ENCODE measurements at places on chromosomes 1 and 21.

DNA sequence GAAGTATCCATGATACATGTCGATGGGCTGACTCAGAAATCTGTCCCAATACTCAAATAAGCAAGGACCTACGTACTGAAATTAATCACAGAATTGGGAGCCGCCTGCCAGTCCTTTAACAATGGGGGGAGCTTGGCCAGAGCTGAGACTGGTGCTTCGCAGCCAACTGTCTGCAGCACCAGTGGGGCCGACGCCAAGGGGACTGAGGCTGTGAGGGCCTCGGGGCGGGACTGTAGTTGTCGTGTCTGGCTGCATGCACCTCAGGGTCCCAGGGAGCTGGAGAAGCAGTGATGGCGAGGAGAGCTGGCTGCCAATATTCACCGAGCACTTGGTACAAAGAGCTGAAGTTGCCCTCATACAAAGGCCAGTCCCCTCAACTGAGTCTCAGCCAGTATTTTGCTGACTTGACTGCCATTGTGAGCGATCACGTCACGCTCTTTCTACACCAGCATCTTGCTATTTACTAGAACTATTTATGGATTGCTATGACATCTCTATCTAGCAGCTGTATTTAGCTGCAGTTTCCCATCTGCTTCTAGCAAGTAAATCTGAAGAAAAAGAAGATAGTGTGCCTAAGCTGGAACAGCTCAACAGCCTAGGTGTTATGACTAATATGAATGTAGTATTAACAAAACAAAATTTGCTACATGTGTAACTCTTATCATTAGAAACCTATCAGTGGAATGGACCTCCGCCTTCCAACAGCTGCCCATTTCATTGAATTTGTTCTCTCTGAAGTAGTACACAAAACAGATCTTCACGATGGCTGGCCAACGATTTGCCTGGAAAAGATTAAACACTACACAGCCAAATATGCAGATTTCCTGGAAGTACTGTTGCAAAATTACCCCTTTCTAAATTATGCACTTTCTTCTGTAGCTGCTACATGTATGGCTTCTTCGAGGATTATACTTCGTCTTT is 29.1 kb downstream of the EVI5 start:
- DNase-seq = peak; percentile 21

GRCh38 chr1:1978108-1978507 is 25.5 kb downstream of the CFAP74 start:
- no peak for DNase-seq

DNA sequence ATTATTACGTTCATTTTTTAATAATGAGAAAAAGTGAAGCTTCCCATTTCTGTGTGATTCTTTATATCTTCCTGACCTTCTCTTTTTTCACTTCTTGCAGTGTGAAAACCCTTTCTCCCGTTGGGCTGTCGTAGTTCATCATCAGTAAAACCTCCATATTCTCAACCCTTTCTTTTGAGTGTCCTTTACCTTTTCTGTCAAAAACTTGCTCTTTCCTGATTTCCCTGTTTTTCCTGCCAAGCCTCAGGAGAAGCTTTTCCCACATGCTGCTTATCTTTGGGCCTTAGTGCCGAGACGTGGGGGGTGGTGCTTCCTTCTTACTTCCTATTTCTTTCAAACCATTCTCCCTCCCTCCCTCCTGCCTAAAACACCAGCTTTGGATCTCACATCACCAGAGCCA is 46.1 kb downstream of the UCK2 start:
- DNase-seq = no peak

- DNase-seq = no peak
These were observed 67.2 kb upstream of the RUNX3 start for GRCh38 chr1:24996983-24997893.

DNA sequence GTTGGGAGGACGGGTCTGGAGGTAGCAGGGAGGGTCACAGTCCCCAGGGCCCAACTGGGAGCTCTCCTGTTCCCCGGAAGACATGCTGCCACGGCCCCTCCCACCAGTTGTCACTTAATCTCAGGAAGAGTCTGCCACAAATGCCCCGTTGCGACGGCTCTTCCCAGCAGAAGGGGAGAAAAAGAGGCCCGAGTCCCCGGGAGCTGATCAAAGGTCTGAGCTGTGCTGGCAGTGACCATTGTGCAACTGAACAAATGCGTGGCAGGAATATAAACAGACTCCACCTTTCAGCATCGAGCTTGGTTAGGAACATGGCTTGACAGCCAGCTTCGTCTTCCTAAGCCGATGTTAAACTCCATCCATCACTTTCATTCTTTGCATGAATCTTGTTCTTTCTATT is 27.8 kb upstream of the ZBTB21 start:
- DNase-seq = no peak

GRCh38 chr1:174393885-174394284 is 53.9 kb upstream of the GPR52 start:
- peak; percentile 59 for DNase-seq

GRCh38 chr1:193019442-193020026 is 39.6 kb downstream of the UCHL5 start:
- peak; percentile 71 for DNase-seq

GRCh38 chr1:93399781-93400180 is 48.1 kb upstream of the FNBP1L start:
- DNase-seq = no peak
